IMR-90 (cell line): ENCODE measurements at places on chromosomes 16 and 17.

GRCh38 chr17:77444984-77445759, 304.4 kb downstream of the SEC14L1 start:
- peaks cover 5% of the 10 kb centered on the region for H3K36me3 ChIP-seq
- H3K4me1 ChIP-seq = peaks cover 57% of the 10 kb centered on the region
- peak overlapping the region; percentile 60; the same call in 1 of the 2 replicates for H3K27ac ChIP-seq
- H3K4me3 ChIP-seq = no peak overlapping the region

DNA sequence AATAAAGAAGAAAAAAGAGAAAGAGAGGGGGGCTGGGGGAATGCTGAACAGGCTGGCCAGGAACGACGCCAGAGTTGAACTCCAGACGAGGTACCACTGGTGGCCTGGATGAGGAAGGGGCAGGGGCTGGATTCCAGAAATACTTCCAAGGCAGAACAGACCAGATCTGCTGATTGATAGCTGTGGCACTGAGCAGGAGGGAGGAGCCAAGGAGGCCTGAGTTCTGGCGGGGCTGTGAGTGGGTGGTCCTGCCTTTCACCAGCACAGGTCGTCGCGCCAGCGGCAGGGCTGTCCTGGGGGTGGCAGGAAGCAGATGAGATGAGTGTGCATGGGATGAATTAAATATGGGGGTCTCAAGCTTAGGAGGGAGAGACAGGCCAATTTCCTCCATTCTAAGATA, 5.5 kb downstream of the CCDC42 start:
- H3K27me3 ChIP-seq = peaks cover 14% of the 10 kb centered on the region
- H3K27ac ChIP-seq = no peak overlapping the region
- no peak overlapping the region for H3K4me3 ChIP-seq
- H3K36me3 ChIP-seq = no peaks in the 10 kb centered on the region
- no peaks in the 10 kb centered on the region for H3K4me1 ChIP-seq
- no peak for DNase-seq

GRCh38 chr16:10868104-10868595, 8.9 kb upstream of the CIITA start:
- H3K4me1 ChIP-seq = peaks cover 5% of the 10 kb centered on the region
- H3K36me3 ChIP-seq = no peaks in the 10 kb centered on the region
- H3K27me3 ChIP-seq = peaks cover 4% of the 10 kb centered on the region
- DNase-seq = no peak

DNA sequence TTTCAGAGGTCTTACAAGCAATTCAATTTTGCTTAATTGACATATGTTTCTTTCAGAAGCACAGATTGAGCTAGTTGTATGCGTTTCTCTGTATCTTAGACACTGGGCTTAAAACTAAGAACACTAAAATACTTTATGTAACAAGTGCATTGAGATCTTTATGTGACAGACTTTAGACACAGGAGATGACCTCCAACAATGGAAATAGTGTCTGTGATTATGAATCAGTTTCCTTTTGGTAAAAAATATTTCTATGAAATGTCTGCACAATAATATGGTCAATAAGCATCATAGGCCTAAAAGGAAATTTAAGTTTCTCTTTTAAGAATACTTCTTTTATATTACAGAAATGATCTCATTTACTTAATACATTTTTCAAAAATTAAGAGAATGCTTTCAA, 153.2 kb downstream of the SKAP1 start:
- H3K36me3 ChIP-seq = no peaks in the 10 kb centered on the region
- H3K27ac ChIP-seq = no peak overlapping the region
- H3K4me1 ChIP-seq = no peaks in the 10 kb centered on the region
- DNase-seq = no peak
